ENCODE measurements at places on chromosomes 13 and 19.
A peak's percentile ranks its signal among the peaks of the same experiment; 100 is the strongest.

DNA sequence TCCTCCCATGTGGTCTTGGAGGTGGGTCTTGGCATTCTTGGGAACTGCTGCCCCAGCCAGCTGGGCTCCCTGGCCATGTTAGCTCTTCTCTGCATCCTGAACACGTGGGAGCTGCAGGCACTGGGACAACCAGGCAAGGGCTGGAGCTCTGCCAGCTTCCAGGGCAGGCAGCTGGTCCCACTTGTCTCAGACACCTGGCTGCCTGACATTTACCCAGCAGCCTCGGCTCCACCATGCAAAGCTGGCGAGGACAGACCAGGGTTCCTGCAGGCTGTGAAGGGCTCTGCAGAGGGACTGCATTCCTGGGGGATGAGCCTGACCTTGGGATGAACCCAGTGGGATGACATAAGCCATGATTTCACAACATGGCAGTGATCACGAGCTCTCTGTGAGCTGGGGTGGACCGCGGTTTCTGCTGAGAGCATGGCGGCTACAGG is 99.0 kb upstream of the TSHZ3 start:
- no peak for DNase-seq

DNA sequence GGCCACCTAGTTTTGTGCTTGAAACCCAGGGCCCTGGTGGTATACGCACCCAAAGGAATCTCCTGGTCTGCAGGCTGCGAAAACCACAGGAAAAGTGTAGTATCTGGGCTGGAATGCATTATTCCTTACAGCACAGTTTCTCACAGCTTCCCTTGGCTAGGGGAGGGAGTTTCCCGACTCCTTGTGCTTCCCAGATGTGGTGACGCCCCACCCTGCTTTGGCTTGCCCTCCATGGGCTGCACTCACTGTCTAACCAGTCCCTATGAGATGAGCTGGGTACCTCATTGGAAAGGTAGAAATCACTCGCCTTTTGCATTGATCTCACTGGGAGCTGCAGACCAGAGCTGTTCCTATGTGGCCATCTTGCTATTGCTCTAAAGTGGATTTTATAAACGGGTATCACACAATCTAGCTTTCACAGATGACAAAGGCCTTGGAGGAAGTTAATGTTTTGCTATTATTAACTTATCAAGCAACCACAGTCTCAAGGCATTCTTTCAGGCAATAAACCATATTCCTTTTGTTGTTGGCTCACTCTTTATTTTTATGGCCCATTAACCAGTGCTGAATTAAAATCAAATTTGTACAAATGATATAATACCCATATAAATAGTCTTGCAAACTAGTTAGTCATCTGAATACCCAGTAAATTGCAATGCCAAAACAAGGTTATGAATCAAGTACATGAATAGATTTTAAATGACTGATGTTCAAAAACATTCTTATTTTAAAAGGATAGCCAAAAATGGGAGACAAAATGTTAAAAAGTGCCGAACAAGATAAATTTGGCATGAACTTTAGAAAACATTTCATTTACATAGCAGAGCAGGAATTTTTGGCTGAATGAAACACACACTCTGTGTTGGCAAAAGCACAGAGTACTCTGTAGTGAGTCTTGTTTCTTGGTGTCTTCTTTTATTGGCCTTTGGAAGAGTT is 475.4 kb upstream of the ARGLU1 start:
- DNase-seq: no peak

GRCh38 chr19:2524840-2525723 is 49.2 kb downstream of the GADD45B start:
- DNase-seq: no peak

DNA sequence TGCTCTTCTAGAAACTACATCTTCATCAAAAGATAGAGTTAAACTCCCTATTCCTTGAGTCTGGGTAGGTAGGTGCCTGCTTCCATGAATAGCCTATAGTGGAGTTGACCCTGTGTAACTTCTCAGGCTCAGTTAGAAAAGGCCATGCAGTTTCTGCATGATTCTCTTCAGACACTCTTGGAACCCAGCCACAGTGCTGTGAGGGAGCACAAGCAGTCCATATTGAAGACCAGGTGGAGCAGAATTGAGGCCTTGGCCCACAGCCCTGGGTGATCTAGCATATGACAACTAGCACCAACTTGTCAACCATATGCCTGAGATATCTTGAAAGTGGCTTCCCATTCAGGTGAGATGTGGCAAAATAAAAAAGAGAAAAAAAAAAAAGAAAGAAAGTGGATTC is 10.3 kb upstream of the PAN3 start:
- no peak for DNase-seq

DNA sequence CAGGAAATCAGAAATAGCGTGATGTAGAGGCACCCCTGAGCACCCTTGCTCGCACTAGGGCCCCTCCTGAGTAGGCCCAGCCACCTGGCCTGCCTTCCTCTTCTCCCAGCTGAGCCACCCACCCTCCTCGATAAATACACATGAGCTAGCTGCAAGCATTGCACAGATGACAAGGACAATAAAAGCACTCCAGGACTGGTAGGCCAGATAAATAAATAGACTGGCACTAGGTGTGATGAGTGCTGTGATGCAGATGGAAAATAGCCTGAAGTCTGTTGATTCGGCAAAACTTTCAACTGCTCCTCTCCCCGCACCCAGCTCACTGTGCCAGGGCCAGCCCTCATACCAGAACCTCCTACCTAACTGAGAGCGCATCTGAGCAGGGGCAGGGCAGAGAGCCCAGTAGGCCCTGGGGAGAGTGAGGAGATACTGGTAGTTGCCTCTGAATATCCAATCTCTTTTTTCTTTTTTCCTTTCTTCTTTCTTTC is 54.5 kb upstream of the GPI start:
- DNase-seq: no peak

DNA sequence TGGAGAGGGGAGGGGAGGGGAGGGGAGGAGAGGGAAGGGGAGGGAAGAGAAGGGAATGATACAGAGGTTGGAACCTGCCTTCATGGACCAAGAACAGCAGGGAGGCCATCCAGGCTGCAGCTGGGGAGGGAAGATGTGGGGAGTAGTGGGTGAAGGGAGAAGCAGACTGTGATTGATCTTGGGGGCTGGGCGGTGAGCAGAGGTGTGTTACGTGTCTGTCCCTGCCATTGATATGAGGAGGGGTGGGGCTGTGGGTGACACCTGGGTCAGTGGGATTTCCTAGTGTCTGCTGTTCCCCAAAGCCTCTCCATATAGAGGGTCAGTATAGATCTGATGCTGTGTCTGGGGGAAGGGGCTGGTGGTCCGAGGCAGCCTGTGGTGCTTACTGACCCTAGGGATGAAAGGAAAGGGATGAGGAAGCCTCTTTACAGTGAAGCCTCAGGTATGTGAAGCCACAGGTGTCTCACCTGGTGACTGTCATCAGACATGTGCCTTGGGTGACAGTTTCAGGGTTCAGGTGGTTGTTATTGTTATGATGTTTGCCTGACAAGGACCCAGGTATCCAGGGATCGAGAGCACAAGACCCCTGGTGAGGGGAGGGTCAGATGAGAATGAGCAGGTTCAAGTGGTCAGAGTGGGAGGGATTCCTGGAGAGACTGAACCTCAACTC is 18.7 kb upstream of the CEACAM1 start:
- DNase-seq: no peak

- DNase-seq: no peak
These were observed 36.4 kb upstream of the CALM3 start for GRCh38 chr19:46564701-46565100.

DNA sequence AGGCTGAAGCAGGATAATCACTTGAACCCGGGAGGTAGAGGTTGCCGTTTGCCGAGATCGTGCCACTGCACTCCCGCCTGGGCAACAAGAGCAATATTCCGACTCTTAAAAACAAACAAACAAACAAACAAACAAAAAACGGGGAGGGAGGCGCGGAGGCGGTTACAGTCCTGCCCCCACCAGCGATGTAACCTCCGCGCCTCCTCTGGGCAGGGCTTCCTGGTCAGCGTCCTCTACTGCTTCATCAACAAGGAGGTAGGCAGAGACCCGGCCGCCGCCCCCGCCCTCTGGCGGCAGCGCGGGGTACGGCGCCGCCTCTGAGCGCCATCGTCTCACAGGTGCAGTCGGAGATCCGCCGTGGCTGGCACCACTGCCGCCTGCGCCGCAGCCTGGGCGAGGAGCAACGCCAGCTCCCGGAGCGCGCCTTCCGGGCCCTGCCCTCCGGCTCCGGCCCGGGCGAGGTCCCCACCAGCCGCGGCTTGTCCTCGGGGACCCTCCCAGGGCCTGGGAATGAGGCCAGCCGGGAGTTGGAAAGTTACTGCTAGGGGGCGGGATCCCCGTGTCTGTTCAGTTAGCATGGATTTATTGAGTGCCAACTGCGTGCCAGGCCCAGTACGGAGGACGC is 10.2 kb downstream of the SNRPD2 start:
- peak; percentile 86 for DNase-seq

DNA sequence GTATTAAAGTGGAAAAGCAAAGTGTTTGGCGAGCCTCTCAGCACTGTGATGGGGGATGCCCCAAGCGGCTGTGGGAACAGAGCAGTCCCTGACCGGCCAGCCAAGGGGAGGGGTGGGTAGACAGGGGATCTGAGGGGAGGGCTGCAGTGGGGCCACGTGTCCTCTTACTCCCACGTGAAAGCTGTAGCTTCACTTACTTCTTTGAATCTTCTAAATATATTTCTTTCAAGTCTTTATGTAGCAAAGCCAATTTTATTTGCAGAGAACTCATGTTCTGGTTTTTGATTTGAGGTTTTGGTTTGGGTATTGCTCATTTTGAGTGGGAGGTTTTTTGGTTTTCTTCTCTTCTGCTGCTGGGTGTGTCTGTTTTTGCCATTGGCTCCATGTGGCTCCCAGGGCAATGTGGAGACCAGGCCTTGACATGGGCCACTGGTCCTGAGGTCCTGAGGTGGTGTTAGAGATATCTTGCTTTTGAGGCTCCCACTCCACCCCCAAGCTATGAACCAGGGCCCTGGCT is 17.7 kb upstream of the OVOL3 start:
- no peak for DNase-seq

GRCh38 chr13:101747039-101747438 is 294.6 kb downstream of the ITGBL1 start:
- DNase-seq: no peak

- no peak for DNase-seq
These were observed 20.3 kb upstream of the GGACT start for GRCh38 chr13:100608906-100609305.

GRCh38 chr13:52931539-52932431 is 83.3 kb upstream of the PCDH8 start:
- DNase-seq: no peak

- no peak for DNase-seq
These were observed 5.9 kb downstream of the CYP4F2 start for GRCh38 chr19:15892012-15892411.

DNA sequence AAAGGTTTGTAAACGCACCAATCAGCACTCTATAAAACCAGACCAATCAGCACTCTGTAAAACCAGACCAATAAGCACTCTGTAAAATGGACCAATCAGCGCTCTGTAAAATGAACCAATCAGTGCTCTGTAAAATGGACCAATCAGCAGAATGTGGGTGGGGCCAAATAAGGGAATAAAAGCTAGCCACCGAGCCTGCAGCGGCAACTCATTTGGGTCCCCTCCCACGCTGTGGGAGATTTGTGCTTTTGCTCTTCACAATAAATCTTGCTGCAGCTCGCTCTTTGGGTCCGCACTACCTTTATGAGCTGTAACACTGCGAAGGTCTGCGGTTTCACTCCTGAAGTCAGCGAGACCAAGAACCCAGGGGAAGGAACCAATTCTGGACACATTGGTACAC is 28.0 kb downstream of the ZNF175 start:
- DNase-seq: no peak

DNA sequence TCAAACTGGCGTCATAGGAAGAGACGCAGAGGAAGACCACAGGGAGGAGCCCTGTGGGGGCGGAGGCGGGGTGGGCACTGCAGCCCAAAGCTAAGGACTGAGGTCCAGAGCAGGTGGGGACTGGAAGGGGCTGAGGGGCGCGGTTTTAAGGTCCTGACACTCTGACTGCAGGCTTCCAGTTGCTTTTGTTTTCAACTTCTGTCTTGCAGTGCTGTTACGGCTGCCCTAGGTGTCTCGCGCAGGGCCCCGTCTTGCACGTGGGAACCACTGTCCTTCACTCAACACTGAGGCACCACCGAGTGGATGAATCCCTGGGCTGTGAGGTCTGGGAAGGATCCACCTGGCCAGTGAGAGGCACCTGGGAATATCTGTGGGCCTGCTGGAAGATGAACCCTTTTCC is 76.0 kb downstream of the TEX29 start:
- no peak for DNase-seq

DNA sequence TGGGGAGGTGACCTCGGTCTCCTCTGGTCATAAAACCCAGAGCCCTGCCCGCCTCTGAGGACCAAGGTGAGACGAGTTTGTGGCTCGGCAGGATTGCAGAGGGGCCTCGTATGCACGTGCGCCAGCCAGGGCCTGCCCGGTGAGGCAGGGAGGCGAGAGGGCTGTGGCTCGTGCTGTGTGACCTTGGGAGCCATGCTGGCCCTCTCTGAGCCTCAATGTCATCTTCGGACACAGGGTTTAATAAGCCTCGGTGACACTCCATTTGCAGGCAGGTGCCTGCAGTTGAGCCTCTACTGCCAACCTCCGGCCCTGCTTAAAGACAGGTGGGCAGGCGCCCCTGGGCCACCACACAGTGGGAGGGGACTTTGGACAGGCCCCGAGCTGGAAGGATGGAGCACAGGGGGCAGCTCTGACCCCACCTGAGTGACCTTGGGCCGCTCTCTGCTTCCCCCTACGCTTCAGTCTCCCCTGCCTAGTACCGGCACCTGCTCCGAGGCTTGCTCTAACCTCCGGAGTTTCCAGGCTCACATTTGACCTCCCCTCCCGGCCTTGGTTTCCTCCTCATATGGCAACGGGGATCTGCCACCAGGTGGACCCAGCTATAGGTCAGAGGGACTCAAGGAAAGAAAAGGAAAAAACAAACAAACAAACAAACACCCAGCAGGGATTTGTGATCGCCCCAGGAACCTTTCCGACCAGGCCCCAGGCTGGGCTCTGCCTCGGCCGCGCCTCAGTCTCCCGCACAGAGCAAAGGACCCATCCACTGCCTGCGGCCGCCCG is 3.1 kb downstream of the ZBTB7A start:
- no peak for DNase-seq

GRCh38 chr13:89584058-89584620 is 1763.3 kb upstream of the MIR17HG start:
- no peak for DNase-seq

DNA sequence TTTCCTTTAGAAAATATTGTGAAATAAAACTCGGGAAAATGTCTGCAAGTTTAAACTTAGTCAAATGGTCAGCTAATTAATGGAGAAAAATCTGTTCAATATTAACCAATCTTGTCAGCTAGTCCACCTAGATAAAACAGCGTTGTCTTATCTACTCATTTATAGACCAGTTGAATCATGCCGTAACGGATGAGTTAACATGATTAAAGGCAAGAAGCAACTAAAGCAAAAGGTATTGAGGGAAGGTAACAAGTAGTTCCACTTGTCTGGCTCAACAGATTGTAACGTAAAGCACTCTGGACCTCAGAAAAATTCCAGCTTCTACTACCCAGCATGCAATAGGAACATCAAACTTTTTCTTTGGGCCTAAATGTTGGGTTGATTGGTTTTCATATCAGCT is 958.2 kb downstream of the DIAPH3 start:
- DNase-seq: no peak

GRCh38 chr13:108168929-108169328 is 46.4 kb downstream of the LIG4 start:
- no peak for DNase-seq

- DNase-seq: no peak
These were observed 71.9 kb downstream of the SUCLA2 start for GRCh38 chr13:47929156-47929555.

Data from CD4-positive, alpha-beta memory T cell (primary cell).